ENCODE measurements at places on chromosomes 16 and 17.
A peak's percentile ranks its signal among the peaks of the same experiment; 100 is the strongest.

DNA sequence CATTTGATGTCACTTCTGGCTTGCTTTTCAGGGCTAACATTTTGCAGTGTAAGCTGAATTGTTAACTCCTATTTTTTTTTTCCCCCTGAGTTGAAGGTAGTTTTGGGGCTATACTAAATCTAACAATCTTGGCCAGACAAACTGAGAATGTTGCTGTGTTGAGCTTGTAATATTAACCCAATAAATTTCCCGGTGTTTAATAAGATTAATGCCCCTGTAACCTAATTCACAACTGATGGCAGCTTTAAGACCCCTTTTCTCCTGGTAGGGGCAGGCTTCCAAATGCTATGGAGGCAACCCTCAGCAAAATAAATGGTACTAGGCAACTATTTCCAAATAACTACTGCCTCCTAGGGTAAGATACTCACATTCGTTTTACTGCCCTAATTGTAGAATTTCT lies 549.6 kb upstream of the KIF2B start:
- no peak for DNase-seq

DNA sequence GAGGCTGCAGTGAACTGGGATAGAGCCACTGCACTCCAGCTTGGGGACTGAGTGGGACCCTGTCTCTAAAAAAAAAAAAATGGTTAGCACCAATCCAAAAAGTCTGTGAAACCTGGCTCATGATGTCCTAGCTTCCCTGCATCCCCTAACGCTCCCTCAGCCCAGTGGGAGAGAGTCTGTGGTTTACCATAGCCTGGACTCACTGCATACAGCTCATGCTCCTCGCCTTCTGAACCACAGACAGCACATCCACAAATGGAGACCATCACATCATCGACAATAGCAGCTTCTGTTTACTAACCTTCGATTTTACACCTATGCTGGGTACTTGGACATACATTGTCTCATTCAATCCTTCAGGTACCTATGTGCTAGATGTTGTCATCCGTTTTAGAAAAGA lies 43.6 kb downstream of the NLRC5 start:
- no peak for DNase-seq

- DNase-seq, result no peak
Measured at GRCh38 chr16:57042157-57043111, 49.9 kb upstream of the CPNE2 start.

- peak; percentile 32 for DNase-seq
Measured at GRCh38 chr17:1107777-1108477, 71.9 kb downstream of the ABR start.

GRCh38 chr17:37294888-37295287 lies 80.9 kb upstream of the C17orf78 start:
- DNase-seq, result no peak

GRCh38 chr16:56288019-56288418 lies 96.7 kb downstream of the GNAO1 start:
- DNase-seq, result no peak

GRCh38 chr16:9327253-9327652 lies 235.8 kb downstream of the HAPSTR1 start:
- no peak for DNase-seq

GRCh38 chr17:4625181-4625617 lies 16.3 kb downstream of the ALOX15 start:
- DNase-seq, result no peak

DNA sequence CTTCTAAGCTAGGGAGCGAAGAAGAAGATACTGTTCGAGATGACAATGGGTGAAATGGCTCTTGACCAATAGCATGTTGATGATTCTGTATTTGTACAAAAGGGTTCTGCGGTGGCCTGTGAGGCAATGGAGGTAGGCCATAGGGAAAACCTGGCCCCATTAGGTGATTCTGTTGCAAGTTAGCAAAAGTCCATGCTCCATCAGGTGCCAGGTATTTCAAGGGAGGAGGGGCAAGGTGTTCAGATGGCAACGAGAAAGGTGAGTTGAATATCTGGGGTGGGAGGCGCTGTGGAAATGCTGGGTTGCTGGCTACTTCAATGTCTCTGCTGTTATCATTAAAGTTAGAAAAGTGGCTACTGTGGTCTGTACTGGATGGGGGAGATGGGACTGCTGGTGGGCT lies 62.8 kb downstream of the CACNG1 start:
- DNase-seq, result no peak

DNA sequence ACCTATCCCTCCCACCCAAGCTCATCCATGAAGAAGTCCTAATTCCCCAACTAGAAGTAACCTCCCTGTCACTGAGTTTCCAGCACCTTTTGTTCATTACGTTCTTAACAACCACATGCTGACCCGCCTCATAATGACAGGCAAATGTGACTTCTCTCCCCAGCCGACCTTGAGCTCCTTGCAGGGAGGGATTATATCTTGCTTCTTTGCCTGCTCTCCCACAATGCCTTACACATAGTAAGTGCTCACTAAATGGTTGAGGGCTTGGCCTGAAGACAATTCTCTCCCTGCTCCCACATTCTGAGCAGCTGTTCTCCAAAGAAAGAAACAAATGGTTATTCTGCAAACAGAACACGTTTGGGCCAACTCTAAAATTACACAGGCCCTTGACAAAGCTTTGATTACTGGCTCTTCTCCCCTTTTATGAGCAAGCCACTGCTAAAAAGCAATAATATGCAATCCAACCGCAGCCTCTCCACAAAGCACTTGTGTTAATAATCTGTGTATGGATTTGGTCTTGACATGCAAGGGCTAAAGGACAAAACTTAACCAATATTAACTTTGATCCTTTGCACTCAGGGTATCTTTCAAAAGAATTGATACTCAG lies 23.2 kb downstream of the SLC39A11 start:
- no peak for DNase-seq

- DNase-seq, result no peak
Measured at GRCh38 chr17:39568702-39569101, 39.0 kb downstream of the NEUROD2 start.

DNA sequence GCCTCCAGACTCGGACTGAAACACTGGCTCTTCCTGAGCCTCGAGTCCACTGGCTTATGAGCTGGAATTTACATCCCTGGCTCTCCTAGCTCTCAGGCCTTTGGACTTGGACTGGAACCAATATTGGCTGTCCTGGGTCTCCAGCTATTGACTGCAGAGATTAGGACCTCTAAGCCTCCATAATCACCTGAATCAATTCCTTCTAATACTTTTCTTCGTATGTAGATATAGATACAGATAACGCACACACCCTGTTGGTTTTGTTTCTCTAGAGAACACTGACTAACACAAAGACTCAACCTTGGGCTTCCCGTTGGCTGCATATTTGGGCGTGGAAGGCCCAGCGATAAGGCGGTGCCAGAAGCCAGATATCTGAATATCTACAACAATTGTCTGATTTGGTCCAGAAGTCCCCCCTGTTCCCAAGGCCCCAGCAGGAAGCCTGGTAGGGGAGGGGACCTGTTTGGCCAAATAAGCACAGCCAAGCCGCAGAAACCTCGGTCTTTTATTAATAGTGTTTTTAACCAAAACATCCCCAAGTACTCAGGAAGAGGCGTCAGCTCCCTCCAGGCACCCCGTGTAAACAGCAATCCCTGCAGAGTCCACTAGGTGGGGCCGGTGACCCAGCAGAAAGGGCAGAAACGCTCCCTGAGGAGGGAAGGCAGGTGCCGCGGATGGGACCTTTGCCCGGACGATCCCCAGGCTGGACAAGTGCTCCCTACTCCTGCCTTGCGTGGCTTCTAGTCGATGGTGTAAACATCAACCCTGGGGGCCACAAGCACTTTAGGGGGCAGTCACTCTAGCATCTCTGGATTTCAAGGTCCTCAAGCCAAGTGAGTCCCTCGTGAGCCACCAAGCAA lies 57.0 kb downstream of the ABR start:
- DNase-seq, result peak; percentile 69

DNA sequence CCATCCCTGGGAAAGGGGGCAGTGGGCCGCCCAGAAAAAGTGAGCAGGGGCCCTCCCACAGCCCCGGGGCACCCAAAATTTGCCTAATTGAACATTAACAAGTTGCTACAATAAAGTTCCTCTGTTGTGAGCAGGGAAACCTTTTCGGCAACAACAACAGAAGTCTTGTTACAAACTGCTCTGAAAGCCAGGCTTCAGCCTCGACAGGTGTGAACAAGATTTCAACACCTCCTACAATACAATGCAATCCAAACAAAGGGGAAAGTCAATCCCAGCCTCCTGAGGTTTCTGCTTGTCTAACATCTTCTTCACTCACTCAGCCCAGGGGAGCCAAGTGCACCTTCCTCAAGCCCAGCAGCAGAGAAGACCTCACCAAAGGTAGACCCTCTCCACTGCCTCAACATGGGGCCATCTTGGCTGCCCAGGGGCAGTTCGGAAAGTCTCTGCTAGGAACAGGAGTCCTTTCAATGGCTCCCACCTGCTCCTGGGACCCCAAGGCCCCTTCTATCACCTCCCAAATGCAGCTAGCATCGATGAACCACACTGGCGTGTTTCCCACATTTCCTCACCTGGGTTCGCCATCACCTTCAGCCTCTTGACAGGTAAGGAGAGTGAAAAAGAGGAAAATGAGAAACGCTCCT lies 19.1 kb downstream of the ZFHX3 start:
- no peak for DNase-seq

- DNase-seq, result no peak
Measured at GRCh38 chr16:27920391-27920891, 143.1 kb downstream of the GSG1L start.

DNA sequence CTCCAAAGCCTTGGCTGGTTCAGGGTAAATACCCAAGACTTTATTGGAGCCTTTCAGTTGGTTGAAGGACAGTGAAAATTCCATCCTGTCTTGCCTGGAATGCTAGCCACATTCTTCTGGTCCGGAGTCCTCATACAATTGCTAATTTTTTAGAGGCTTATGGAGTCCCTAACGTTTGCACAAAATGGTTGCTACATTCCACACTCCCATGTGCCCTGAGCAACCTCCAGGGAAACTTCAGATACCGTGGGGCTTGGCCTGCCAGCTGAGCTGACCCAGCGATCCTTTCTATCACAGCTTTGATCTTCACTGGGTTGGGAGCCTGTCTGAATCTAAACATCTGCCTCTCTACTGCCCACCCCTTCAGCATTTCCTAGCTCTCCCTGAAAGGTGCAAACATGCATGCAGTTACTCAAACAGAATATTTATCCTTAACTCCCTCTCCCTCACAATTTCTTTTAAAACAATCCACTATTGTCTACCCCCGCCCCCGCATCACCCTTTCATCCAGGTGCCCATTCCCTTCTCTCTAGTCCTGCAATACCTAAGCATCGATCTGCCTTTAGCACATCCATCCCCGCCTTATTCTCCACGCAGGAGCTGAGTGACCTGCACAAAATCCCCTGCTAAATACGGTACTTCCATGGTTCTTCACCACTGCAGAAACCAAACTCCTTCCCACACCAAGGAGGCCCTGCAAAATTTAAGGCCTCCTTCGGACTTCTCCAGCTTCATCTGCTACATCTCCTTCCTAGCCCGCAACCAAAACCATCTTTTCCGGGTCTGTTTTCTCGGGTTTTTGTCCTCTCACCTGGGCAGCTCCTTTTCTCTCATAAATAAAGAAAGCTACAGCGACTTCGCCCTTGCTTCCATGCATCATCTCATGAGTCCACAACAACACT lies 810 bp upstream of the GAN start:
- DNase-seq, result peak; percentile 80

GRCh38 chr17:44536090-44536953 lies 21.0 kb upstream of the FZD2 start:
- DNase-seq, result peak; percentile 69

- peak; percentile 35 for DNase-seq
Measured at GRCh38 chr17:32007463-32008298, 498 bp downstream of the LRRC37B start.

GRCh38 chr17:50107790-50108414 lies 12.8 kb downstream of the PDK2 start:
- DNase-seq, result peak; percentile 64

DNA sequence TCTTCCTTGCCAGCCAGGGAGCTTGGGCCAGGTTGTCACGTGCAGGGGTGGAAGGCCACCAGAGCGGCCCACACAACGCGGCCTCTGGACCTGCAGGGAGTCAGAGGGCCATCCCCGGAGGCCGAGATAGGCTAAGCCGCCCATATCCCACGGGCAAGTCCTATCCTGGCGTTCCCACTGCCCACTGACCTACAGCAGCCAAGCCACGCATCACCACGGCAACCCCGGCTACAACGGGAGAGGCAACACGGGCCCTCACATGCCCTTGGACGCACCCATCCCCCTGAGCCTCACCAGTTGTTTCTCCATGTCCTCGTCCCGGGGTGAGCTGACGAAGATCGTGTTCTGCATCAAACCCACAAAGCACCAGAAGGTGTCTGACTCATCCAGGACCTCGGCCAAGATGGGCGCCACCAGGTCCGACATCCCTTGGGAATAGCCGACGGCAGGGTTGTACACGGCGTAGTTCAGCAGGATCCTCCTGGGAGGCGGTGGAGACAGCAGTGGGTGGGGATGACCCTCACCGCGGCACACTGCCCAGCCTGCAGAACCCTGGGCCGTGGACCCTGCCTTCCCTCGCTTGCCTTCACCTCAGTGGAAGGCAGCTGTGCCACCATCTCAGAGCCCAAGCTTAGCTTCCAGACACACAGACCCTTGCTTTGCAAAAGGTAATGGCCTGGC lies 88.2 kb downstream of the TBC1D16 start:
- peak; percentile 79 for DNase-seq

DNA sequence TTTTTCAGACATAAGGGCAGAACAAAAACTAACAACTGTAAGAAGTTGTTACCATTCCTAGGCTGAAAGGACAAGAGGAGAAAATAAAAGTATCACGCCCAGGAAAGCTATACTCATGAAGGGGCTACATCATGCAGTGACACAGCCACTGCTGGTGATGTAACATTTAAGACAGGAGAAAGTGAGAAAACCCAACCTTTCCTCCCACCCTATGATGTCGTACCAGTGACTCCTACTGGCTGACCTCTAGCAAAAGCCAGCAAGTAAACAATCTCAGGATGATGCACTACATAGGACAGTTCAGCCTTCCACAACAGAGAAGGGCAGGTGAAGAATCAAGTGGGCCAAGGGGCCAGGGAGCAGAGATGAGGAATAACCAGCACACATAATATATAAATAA lies 14.0 kb upstream of the OR1E2 start:
- DNase-seq, result peak; percentile 2

GRCh38 chr17:29102741-29103181 lies 59.8 kb downstream of the PIPOX start:
- peak; percentile 85 for DNase-seq

GRCh38 chr17:58376472-58377000 lies 24.5 kb upstream of the SUPT4H1 start:
- no peak for DNase-seq

DNA sequence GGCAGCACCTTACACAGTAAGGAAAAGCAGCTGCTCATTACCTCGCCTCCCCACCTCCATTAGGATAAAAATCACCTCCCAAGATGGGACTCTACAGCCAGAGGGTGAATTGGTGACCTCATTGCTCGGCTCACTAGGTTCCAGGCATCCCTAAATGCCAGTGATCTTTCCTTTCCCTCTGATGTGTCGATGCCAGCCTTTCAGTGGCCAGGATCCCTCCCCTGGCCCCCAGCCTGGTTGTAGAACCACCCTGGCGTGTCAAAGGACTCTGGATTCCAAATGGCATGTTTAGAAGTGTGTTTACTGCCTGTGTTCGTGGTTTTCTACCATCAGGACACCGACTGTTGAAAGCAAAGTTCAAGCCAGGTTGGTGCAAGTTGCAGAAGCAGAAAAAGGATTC lies 72.1 kb upstream of the LYRM9 start:
- no peak for DNase-seq

GRCh38 chr17:57954397-57955182 lies 622 bp downstream of the CUEDC1 start:
- DNase-seq, result peak; percentile 90
